Central memory CD8-positive, alpha-beta T cell (primary cell): ENCODE measurements at places on chromosomes 2 and 18.

DNA sequence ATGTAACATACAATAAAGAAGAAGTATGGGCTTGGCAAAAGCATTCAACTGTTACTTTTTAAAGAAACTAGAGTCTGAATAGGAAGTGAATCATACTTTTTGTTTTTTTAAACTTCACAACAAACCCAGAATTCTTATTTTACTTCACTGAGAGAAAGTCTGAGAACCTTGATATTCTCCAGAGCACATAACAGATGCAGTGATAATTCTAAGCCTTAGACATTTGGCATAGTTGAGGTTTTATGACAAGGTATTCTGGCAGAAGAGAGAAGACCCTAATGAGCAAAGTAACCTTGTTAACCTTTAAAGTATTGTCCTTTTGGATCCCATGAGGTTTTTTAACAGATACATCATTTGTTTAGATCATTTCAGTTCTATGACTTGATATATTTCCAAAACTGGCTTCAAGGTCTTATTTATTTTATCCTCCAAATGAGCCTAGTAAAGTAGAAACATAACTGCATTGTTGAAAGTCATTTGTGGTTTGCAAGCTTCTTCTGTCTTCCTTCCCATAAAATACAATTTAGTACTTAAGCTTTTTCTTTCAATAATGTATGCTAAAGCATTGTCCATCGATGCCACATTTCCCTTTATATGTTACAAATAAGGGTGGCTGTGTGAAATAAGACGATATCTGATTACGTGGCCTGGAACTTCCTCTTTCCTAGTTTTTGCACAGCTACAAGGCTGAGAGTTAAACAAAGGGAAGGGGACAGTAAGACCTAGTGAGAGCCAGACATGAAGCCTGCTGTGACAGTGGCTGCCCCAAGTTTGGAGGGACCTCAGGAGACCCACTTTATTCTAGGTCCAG is 86.1 kb upstream of the ITPRID2 start:
- no peak overlapping the region for H3K4me3 ChIP-seq
- no peaks in the 10 kb centered on the region for H3K4me1 ChIP-seq
- peaks cover 2% of the 10 kb centered on the region for H3K36me3 ChIP-seq
- no peak overlapping the region for H3K27ac ChIP-seq

- H3K4me1 ChIP-seq, result peaks cover 5% of the 10 kb centered on the region
- H3K27me3 ChIP-seq, result no peaks in the 10 kb centered on the region
- H3K36me3 ChIP-seq, result no peaks in the 10 kb centered on the region
- H3K27ac ChIP-seq, result no peak overlapping the region
Measured at GRCh38 chr2:54206596-54206995, 49.4 kb downstream of the TSPYL6 start.

GRCh38 chr2:12883906-12884305 is 167.2 kb downstream of the TRIB2 start:
- DNase-seq, result no peak
- no peak overlapping the region for H3K4me3 ChIP-seq
- no peak overlapping the region for H3K27ac ChIP-seq
- no peaks in the 10 kb centered on the region for H3K27me3 ChIP-seq

DNA sequence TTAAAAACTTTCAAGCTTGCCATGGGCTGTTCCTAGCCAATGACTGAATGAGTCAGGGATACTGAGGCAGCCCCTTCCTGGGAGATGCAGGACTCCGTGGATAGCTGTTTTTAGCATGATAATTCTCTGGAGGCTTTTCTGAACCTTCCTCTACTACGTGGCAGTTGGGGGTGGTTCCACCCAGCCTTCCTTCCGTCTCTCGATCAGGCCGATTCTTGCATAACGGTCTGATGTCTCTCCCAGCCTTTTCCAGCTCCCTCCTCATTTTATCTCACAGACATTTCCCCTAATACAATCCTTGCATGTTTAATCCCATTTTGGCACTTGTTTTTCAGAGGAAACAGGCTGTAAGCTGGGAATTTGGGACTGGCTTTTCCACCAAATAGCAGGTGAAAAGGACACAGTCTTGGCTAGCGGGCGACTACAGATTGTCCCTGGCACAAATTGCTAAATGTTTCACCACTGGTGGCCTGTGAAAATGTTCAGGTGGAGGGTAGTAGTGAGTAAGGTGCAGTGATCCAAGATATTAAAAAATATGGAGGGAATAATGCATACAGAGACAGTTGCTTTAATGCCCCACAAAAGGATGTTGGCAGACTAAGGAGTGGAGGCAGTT is 21.0 kb upstream of the CTLA4 start:
- DNase-seq, result no peak
- no peaks in the 10 kb centered on the region for H3K4me1 ChIP-seq
- no peak overlapping the region for H3K27ac ChIP-seq
- no peak overlapping the region for H3K4me3 ChIP-seq
- no peaks in the 10 kb centered on the region for H3K36me3 ChIP-seq

DNA sequence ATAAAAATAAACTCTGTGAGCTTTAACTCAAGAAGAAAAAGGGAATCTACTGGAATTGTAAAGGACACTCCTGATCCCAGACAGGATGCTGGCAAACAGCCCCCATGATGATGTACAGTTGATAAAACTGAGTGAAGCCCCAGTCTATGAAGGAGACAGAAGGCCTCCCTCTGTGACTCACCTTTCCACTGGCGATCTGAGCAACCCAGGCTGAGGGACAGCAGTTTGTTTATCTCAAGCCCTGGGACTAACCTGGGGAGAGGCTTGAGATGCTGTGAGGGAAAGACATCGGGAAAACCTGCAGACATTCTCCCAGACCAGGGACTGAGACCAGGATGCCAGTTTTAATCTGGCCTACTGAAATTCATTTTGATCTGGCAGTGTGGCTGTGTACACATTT is 104.5 kb upstream of the CDH2 start:
- no peaks in the 10 kb centered on the region for H3K27me3 ChIP-seq
- H3K36me3 ChIP-seq, result no peaks in the 10 kb centered on the region
- no peak for DNase-seq
- H3K4me1 ChIP-seq, result no peaks in the 10 kb centered on the region
- no peak overlapping the region for H3K27ac ChIP-seq

DNA sequence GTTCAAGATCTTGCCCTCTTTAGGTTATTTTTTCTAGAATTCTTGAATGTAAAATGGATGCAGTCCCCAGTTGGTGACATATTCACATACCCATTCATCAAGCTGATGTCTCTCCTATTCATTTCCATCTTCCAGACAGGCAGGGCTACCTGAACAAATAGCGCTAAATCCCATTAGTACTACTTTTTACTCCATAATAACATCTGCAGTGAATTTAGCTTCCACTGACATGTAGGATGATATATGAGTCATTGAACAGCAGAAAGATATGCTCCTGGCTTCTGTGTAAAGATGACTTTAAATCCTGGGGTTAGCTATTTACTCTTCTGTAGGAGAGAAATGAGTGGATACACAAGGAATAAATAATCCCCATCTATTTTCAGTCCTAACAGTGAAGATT is 194.7 kb downstream of the RND3 start:
- H3K27me3 ChIP-seq, result no peaks in the 10 kb centered on the region
- H3K27ac ChIP-seq, result no peak overlapping the region
- no peaks in the 10 kb centered on the region for H3K36me3 ChIP-seq
- no peak overlapping the region for H3K4me3 ChIP-seq

- DNase-seq, result no peak
- H3K36me3 ChIP-seq, result no peaks in the 10 kb centered on the region
- no peak overlapping the region for H3K4me3 ChIP-seq
- H3K27ac ChIP-seq, result no peak overlapping the region
Measured at GRCh38 chr18:60499675-60500074, 127.1 kb upstream of the MC4R start.

- H3K4me1 ChIP-seq, result peaks cover 16% of the 10 kb centered on the region
- peaks cover 2% of the 10 kb centered on the region for H3K36me3 ChIP-seq
- H3K27me3 ChIP-seq, result no peaks in the 10 kb centered on the region
- no peak for DNase-seq
Measured at GRCh38 chr2:203823173-203823572, 44.4 kb upstream of the CTLA4 start.

- no peak overlapping the region for H3K27ac ChIP-seq
- H3K27me3 ChIP-seq, result no peaks in the 10 kb centered on the region
- no peaks in the 10 kb centered on the region for H3K4me1 ChIP-seq
- DNase-seq, result no peak
Measured at GRCh38 chr18:3230401-3231334, 10.9 kb upstream of the MYOM1 start.

DNA sequence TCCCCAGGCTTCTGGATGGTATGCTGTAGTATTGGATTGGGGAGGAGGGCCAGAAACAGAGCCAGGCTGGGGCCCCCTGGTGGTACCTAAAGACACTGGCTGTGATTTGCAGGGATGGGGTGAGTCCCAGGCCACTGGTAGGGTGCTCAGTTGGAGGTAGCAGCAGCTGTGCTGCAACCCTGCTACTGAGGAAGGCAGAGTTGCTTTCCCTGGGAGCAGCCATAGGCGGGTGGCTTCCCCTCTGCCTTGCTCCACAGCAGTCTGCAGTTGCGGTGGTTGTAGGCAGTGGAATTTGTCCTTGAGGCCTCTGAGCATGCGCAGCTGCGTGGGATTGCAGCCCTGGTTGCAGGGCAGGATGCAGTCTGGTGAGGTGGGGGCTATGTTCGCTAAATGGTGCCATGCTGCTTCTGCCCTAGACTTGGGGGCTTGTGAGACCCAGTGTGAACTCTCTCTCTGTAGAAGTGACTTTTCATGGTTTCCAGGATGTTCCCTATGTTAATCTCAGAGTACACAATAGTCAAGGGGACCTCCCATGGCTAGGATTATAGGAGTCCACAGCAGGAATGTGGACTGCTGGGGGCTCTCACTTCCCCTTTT is 443.5 kb downstream of the XIRP2 start:
- no peak overlapping the region for H3K4me3 ChIP-seq
- no peaks in the 10 kb centered on the region for H3K36me3 ChIP-seq
- no peak overlapping the region for H3K27ac ChIP-seq
- no peak for DNase-seq
- H3K4me1 ChIP-seq, result no peaks in the 10 kb centered on the region

DNA sequence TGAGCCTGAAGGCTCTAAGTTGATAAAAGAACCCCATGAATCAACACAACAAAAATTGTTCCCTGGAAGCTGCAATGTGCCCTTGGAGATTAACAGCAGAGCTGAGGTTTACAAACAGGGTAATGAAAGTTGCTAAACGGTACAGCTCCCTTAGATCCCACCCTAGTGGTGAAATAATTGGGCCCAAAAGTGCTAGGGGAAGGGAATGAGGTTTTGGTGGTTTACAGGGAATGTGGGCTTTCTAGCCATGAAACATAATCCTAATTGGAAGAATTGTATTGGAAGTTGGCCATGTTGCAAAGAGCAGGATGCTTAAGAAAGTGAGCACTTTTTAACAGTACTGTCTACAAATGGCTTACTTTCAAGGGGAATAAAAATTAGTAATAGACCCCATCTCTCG is 180.2 kb upstream of the SMIM21 start:
- DNase-seq, result no peak
- H3K27ac ChIP-seq, result no peak overlapping the region
- H3K4me3 ChIP-seq, result no peak overlapping the region
- H3K4me1 ChIP-seq, result no peaks in the 10 kb centered on the region
- H3K27me3 ChIP-seq, result peaks cover 23% of the 10 kb centered on the region

DNA sequence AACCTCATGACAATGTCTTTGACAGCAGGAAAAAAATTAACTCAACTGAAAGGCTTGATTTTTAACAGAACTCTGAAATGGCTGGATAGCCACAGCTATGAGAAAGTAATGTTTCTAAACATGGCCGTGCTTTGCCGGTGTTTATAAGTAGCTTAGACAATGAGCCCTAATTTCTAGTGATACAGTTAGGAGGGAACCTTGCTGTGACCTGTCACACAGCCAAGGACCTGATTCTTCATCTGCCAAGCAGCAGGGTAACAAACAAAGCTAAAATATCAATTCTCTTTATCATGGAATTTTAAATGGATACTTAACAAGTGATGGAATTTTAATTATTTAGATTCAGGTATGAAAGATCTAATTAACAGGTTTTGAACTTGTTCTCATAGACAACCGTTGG is 24.3 kb upstream of the DYNC2LI1 start:
- no peak for DNase-seq
- no peak overlapping the region for H3K4me3 ChIP-seq

DNA sequence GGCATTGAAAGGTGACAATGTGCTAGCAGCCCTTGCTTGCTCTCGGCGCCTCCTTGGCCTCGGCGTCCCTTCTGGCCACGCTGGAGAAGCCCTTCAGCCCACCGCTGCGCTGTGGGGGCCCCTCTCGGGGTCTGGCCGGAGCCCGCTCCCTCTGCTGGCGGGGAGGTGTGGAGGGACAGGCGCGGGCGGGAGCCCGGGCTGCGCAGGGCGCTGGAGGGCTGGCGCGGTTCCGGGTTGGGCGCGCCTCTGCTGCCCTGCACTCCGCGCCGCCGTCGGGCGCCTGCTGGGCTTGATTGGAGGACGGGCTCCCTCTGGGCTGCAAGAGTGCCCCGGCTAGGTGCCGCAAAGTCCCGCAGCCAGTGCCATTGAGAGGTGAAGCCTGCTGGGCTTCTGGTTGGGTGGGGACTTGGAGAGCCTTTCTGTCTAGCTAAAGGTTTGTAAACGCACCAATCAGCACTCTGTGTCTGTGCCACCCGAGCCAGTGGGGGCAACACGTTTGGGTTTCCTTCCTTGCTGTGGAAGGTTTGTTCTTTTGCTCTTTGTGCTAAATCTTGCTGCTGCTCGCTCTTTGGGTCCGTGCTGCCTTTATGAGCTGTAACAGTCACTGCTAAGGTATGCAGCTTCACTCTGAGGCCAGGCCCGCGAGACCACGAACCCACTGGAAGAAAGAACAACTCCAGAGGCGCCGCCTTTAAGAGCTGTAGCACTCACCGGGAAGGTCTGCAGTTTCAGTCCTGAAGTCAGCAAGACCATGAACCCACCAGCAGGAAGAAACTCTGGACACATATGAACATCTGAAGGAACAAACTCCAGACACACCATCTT is 14.8 kb upstream of the IMP4 start:
- H3K4me3 ChIP-seq, result no peak overlapping the region
- peaks cover 72% of the 10 kb centered on the region for H3K27me3 ChIP-seq
- DNase-seq, result no peak
- H3K36me3 ChIP-seq, result no peaks in the 10 kb centered on the region
- peaks cover 4% of the 10 kb centered on the region for H3K4me1 ChIP-seq

GRCh38 chr2:15728245-15728938 is 136.7 kb downstream of the DDX1 start:
- H3K4me1 ChIP-seq, result no peaks in the 10 kb centered on the region
- H3K36me3 ChIP-seq, result no peaks in the 10 kb centered on the region

- H3K4me3 ChIP-seq, result no peak overlapping the region
- DNase-seq, result no peak
- no peaks in the 10 kb centered on the region for H3K36me3 ChIP-seq
Measured at GRCh38 chr18:28793901-28794300, 617.0 kb upstream of the CDH2 start.

- no peaks in the 10 kb centered on the region for H3K36me3 ChIP-seq
- no peak overlapping the region for H3K4me3 ChIP-seq
- no peak overlapping the region for H3K27ac ChIP-seq
- no peak for DNase-seq
- H3K4me1 ChIP-seq, result no peaks in the 10 kb centered on the region
- H3K27me3 ChIP-seq, result peaks cover 37% of the 10 kb centered on the region
Measured at GRCh38 chr18:10851824-10852319, 297.5 kb downstream of the PIEZO2 start.

DNA sequence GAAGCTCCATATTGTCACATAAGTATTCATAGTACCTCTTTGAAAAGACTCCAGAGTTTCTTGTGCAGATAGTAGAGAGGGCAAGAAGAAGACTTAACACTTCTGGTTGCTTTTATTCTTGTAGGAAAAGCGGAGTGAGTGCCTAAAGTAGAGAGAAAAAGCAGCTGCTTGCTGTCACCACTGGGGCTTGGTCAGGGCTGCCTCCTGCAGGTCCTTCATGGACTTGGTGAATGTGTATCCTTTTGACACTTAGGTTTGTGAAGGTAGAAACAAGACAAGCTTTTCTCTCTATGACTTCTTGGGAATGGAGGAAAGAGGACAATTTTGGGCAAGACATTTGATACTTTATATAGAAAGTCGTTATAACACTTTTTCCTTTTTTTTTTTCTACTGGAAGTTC is 312.8 kb upstream of the FANCL start:
- no peak for DNase-seq
- no peak overlapping the region for H3K4me3 ChIP-seq
- no peaks in the 10 kb centered on the region for H3K36me3 ChIP-seq
- no peaks in the 10 kb centered on the region for H3K4me1 ChIP-seq
- H3K27ac ChIP-seq, result no peak overlapping the region
- H3K27me3 ChIP-seq, result no peaks in the 10 kb centered on the region
